ENCODE measurements at places on chromosomes 12 and 14.

GRCh38 chr12:98606359-98606988, 13.0 kb downstream of the SLC25A3 start:
- DNase-seq = peak; percentile 13

- DNase-seq = no peak
These were observed 384.5 kb upstream of the CCDC196 start for GRCh38 chr14:66101662-66102061.

GRCh38 chr14:103739793-103740501, 24.3 kb downstream of the ZFYVE21 start:
- DNase-seq = no peak

GRCh38 chr12:78038541-78038940, 207.8 kb downstream of the NAV3 start:
- no peak for DNase-seq

- DNase-seq = no peak
These were observed 5.4 kb upstream of the PELI2 start for GRCh38 chr14:56112781-56113180.

- DNase-seq = no peak
These were observed 337.3 kb downstream of the CACNA1C start for GRCh38 chr12:2390133-2390532.

DNA sequence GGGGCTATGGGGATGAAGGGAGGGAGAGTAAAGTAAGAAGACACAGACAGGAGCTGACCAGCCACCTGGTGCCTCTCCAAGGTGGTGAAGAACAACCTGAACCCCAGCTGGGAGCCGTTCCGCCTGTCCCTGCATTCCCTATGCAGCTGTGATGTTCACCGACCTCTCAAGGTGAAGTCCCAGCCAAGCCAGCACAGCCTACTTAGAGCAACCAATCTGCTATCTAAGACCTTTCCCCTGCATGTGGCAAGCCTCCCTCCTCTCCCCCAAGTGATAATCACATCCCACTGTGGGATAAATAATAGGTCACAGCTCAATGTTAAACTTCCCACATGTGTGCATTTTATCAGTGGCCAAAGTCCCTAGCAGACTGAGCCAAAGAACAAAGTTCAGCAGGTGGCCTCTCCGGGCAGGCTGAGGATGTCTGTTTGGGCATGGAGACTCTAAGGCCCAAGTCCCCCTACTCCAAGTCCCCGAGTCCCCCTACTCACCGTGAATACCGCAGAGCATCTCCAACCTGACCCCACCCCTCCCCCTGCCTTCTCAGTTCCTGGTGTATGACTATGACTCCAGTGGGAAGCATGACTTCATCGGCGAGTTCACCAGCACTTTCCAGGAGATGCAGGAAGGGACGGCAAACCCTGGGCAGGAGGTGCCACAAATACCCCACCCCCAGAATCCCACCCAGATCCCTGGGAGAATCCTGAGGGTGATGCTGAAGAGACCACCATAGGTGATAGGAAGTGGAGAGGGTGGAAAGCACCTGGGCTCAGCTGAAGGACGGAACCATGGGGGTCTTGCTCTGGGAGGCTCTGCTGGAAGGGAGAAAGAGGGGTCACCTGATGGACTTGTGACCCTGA, 3.5 kb downstream of the CPNE6 start:
- DNase-seq = no peak

DNA sequence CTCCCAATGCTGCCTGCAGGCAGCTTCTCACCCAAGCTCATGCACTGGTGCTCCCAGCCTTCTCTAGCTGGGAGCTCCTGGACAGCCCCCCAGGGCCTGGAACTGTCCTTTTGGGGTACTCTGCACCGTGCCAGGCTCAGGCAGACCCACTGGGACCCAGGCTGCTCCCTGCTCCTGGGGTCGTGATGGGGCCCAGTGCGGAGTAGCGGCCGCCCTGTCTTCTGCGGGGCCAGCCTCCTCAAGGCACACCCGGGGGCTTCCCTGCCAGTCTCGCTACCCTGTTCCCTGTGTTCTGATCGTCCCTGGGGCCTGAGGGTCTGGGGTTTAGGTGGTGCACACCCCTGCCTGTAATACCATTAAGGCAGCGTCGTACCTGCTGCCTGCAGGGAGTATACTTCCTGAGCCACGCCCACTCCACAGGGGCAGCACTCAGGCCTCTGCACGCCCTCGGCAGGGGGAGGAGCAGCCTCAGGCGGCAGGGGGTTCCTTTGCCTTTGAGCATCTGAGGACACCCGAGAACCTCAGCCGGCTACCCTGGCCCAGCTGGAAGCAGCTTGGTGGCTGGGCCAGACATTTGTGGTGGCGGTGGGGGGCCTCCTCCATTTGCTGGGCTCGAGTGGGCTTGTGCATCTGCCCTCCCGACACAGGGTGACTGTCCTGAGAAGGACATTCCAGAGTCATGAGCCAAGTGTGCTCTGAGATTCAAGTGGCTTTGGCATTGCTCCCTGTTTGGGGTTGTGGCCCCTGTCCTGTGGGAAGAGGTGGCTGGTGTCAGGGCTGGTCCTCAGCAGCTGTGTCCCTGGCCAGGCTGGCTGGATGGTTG, 9.2 kb upstream of the CRIP2 start:
- peak; percentile 37 for DNase-seq

DNA sequence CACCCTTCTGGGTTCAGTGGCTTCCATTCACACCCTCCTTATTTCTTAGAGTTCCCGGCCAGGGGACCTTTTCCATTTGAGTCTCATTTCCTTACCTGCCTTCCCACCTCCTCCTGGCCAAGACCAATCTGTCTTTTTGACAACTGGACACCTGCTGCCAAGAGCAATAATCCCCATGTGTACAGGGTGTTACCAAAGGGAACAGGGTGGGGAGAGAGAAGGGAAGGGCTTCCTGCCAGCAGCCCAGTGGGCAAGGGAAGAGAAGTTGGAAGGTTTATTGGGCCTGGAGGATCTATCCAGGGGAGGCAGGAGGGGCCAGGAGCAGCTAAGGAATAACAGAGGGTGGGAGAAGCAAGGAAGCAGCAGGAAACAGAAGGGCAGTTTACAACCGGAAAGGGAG, 346.2 kb downstream of the C12orf75 start:
- no peak for DNase-seq

DNA sequence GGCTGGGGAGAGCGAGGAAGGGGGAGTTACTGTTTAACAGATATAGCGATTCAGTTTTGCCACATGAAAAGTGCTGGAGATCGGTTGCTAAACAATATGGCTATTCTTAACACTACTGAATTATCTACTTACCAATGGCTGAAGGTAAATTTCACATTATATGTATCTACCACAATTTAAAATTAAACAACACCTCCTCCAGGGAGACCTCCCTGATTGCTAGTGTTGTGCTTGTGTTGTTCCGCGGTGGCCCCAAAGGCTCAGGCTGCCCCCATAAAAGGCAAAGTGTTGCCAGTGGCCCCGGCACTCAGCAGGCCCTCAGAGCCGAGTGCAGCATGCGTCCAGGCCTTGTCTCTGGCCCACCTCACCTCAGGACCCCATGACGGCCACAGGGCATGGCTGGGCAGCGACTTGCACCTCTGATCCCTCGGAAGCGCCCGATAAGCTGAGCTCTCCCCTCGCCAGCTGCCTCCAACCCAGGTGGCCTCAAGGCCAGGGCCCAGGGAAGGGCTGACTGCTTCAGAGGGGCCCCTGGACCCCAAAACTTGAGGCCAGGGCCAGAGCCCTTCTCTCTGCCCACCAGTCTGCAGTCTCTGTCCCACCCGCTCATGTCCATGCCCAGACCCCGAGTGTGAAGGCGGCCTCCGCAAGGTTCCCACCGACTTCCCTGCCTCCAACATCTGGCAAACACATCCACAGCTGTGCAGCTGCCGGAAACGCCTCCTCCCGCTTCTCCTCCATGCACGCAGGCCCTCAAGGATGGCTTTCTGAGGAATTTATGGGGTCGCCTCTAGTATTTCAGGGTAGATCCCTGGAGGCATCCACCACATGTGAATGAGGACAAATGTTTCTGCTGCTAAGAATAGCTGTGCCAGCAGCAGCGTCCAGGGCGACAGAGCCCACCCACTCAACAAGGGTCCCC, 60.0 kb downstream of the NCOR2 start:
- DNase-seq = no peak

GRCh38 chr12:44581642-44582242, 294.4 kb downstream of the NELL2 start:
- DNase-seq = no peak

DNA sequence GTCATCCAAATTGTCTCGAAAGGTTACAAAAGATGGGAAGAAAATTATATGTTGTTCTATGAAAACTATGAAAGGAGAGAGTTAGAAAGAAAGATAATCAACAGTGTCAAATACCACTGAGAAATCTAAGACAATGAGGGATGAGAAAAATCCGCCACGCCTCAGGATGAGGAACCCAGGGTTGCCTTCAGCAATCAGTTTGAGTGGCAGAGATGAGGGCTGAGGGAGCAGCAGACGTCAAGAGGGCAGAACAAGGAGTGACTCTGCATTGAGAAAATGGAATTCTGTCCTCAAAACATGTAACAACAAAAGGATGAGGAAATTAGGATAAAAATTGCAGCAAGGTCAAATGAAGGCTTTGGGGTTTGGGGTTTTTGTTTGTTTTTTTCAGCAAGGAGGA, 18.3 kb upstream of the OXA1L start:
- no peak for DNase-seq

DNA sequence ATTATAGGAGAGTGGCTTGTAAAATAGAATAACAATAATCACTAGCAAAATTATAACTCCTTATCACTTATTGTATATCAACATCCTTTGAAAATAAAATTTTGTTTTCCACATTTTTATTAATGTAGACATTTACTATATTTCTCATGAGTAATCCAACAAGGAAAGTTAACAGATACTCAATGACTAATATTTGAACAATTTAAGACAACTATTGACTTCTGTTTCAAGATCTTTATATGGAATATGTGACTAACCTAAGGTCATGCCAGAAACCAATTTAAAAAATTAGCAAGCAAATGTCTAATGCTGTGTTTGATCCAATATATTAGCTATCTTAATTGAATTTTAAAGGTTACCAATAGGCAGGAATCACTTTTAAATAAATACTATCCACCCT, 638.5 kb upstream of the FLRT2 start:
- DNase-seq = peak; percentile 8

Data from ELR (cell line).